ENCODE measurements at places on chromosomes 4 and X.

DNA sequence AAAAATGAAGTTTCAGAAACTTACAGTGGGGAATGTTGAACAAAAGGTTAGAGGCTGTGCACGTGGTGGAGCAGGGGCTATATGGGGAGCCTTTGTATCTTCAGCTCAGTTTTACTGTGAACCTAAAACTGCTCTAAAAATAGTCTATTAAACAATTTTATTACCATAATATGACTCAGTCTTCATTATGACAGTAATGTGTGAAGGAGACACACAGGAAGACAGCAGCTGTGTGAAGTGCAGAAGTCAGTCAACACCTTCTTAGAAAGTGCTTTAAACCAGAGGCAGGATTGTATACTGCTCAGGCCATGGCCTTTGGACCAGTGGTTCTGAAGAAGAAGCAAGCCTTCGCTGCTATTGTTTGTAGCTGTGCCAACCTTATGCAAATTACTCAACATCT lies 89.7 kb downstream of the ARHGAP10 start:
- DNase-seq: no peak

- DNase-seq: no peak
These were observed 98.2 kb upstream of the PGRMC2 start for GRCh38 chr4:128385683-128386304.

GRCh38 chr4:23979534-23979933 lies 89.7 kb upstream of the PPARGC1A start:
- DNase-seq: no peak

- DNase-seq: no peak
These were observed 67.1 kb upstream of the MYOZ2 start for GRCh38 chr4:119068529-119068962.

- no peak for DNase-seq
These were observed 46.6 kb downstream of the ADAMTS3 start for GRCh38 chr4:72522440-72522839.

DNA sequence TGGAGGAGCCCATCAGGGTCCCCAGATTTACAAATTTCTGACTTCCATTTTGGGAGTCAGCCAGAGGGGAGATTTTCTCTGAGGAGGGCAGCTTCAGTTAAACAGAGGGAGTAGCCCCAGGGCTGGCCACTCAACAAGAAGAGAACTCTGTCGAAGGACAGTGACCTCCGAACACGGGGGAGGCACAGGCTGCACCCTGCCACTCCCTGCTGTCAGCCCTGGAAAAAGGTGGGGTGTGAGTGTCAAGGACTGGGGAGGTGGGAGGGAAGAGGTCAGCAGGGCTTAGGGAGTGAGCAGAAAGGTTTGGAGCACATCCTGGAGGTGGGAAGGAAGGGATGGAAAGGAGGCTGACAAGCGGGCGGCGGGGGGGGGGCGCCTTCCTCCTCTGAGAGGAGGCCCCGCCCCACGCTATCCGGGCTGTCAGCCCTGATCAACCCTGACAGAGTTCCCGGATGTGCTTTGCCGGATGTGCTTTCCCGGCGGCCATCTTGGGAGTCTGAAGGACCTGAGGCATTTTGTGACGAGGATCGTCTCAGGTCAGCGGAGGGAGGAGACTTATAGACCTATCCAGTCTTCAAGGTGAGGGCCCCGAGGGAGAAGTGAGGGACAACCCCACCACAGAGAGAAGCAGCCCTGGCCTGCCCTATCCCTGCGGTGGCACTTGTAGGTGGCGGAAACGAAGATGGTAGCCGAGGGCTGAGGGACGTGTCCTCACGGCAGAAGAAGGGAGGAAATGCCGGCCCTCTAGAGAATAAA lies at the start of gene MAGEC1:
MAGEC1 (plus strand) TSS at position 495 of the 756 bp plus-strand sequence. CDS start 1,179 bp downstream, outside the sequence.
- no peak for DNase-seq

- DNase-seq: no peak
These were observed 25.6 kb downstream of the GAK start for GRCh38 chr4:906339-907102.

DNA sequence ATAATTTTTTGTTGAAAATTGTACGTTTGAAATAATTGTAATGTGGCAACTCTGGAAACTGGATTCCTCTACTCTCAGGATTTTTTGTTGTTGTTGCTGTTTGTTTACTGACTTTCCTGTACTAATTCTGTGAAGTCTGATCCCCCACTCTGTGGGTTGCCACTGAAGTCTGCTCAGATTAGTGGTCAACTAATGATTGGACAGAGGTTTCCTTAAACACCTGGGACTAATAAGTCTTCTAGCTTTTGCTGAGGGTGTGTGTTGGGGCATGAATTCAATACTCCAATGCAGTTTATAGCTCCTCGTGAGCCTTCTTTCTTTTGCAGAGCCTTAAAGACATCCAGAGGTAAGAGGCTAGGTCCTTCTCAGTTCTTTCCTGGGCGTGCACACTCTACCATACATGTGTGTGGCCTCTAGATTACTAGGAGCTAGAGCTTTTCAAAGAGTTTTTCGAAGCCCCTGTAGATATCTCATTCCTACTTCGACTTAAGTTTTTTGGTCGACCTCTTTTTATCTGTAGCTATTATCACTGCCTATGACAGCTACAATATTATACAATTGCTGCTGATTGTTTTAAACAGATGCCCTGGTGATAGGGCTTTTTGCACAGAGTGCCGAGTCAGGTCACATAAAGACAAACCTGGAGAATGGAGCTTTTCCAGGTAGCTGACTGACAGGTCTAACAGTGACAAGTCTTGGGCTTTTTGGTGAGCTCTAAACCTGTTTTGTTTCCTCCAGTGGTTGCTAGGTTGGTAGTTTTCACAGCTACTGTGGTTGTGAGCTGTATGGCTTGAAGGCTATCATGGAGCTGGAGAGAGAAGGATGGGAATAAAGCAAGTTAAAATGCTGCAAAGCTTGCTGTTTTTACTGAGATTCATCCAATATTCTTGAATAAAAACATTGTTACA lies 34.0 kb downstream of the BMP2K start:
- no peak for DNase-seq

GRCh38 chr4:19728773-19729172 lies 522.9 kb upstream of the SLIT2 start:
- DNase-seq: no peak

DNA sequence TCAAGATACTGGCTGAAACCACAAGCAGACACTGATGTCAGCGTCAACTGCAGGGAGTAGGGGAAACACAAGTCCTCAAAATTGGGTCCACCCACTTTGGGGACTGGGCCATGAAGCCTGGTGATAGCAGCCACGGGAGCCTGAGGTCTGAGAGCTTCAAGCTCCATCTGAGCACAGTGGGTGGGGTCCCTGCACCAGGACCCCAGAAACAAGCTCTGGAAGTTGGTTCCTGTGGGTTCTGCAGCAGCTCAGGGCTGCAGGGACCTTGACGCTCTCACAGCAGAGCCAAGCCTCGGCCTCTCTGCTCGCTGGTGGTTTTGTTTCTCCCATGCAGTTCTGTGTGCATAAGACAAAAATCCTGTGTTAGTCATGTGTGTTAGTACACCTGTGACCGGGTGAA lies 54.5 kb downstream of the CPLX1 start:
- no peak for DNase-seq

- no peak for DNase-seq
These were observed 31.4 kb downstream of the PARM1 start for GRCh38 chr4:74964311-74964710.

- no peak for DNase-seq
These were observed 134.3 kb downstream of the STK32B start for GRCh38 chr4:5185551-5185950.

DNA sequence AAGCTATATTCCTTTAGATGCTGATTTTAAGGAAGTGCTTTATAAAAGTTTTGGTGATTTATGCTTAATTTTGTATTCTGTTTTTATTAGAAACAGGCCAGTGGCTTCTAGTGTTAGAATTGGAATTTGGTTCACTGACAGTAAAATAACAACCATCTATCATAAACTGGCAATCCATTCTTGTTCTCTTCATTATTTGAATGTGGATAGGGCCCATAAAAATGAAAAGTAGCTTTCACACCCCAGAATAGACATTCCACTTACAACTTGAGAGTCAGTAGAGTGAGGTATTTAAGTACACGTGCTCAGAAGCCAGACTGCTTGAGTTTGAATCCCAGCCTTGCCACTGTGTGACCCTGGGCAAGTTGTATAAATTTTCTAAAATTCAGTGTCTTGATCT lies 232.4 kb upstream of the CTSO start:
- DNase-seq: no peak

- DNase-seq: no peak
These were observed 270.1 kb downstream of the QDPR start for GRCh38 chr4:17241835-17242234.

GRCh38 chrX:85111347-85111746 lies 107.7 kb downstream of the APOOL start:
- no peak for DNase-seq

- DNase-seq: no peak
These were observed 235.9 kb upstream of the DMD start for GRCh38 chrX:33447285-33447684.

- no peak for DNase-seq
These were observed 115.7 kb upstream of the LSM6 start for GRCh38 chr4:146059865-146060264.

- no peak for DNase-seq
These were observed 88.9 kb downstream of the GPR143 start for GRCh38 chrX:9676738-9677097.

DNA sequence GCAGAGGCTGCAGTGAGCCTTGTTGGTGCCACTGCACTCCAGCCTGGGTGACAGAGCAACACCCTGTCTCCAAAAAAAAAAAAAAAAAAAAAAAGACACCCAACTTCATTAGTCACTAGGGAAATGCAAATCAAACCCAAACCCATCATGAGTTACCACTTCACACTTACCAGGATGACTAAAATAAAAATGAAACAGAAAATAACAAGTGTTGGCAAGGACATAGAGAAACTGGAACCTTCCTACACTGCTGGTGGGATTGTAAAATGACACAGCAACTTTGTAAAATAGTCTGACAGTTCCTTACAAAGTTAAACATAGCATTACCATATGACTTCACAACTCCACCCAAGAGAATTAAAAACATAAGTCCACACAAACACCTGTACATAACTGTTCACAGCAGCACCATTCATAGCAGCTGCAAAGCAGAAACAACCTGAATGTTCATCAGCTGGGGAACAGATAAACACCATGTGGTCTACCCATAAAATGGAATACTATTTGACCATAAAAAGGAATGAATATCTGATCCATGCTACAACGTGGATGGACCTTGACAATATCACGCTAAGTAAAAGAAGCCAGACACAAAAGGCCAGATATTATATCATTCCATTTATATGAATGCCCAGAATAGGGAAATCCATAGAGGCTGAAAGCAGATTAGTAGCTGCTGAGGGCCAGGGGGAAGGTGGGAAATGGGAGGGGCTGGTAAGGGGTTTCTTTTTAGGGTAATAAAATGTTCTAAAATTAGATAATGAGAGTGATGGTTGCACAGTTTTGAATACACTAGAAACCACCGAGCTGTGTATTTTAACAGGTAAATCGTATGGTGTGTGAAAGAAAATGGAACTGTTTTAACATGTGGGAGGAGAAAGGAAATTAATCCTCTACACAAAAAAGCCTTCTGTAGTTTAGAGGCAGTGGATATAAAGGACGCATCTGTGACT lies 18.3 kb downstream of the CD99L2 start:
- DNase-seq: no peak

DNA sequence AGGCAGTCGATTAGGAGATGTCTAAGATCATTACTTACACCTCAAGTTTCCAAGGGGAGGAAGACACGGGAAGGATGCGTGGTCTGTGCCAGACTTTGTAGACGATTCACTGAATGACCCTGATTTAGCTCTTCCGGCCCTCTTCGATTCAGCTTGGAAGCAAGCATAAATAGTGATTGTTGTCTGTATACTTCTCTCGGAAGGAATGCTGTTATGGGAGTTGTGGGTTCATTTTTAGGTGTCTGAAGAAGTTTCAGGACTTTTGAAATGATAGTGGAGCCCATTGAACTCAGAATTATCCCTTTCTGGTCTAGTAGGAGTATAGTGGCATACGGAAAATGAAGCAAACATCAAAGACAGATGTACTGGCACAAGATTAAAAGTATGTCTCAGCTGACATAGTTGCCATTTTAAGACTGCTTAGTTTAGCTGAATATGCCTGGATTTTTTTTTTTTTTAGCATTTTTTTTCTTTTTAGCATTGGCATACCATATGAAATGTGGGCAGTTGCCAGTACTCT lies 1.0 kb upstream of the ANKRD17 start:
- DNase-seq: no peak

GRCh38 chrX:129318375-129318774 lies 204.9 kb downstream of the SMARCA1 start:
- DNase-seq: no peak

DNA sequence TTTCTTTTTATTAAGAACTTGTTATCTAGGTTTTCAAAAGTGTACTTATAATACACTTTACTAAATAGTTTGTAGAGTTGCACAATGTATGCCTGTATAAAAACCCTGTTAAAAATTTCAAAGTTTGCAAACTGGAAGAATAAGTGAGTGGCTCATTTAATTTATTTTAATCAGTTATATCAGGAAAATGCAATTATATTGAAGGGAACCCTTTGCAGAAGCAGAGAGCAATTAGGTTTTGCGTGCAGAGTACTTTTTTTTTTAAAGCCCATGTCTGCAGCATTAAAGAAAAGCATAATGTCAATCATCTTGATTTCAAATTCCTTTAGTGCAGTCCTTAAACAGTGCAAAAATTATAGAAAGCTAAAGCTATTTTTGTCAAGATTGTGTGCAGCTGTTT lies 271.3 kb upstream of the LDB2 start:
- no peak for DNase-seq

DNA sequence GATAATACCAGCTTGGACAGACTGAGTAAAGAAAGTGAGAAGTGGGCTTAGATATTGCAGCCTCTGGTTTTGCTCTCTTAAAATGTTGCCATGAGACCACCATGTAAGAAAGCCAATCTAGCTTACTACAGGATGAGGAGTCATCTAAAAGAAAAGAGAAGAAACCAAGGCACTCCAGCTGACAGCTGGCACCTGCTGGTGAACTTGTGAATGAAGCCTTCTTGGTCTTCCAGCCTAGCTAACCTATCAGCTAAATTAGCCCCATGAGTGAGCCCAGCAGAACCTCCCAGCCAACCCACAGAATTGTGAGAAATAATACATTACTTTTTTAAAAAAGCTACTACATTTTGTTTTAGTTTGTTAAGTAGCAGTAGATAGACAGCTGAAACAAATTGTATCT lies 154.5 kb upstream of the QRFPR start:
- no peak for DNase-seq

GRCh38 chr4:108118505-108118904 lies 50.2 kb downstream of the LEF1 start:
- no peak for DNase-seq

GRCh38 chrX:153639177-153640044 lies 7.6 kb upstream of the DUSP9 start:
- DNase-seq: no peak

GRCh38 chr4:174265916-174266315 lies 17.6 kb downstream of the FBXO8 start:
- no peak for DNase-seq

GRCh38 chr4:134518574-134519217 lies 317.1 kb upstream of the PABPC4L start:
- no peak for DNase-seq

DNA sequence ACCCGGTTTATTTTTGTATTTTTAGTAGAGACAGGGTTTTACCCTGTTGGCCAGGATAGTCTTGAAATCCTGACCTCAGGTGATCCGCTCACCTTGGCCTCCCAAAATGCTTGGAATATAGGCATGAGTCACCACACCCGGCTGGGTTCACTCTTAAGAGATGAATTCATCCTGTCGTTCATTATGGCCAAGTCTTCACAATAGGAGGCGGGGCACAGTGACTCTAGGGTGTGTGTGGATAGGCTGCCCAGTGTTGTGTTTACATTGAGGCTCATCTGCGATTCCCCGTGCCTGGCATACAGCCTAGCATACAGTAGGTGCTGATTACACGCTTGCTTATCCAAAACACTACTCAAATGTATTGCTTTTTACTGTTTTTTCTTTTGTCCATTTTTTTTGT lies 41.3 kb upstream of the IGFBP7 start:
- no peak for DNase-seq

GRCh38 chr4:3043282-3044020 lies 30.9 kb downstream of the HTT-AS start:
- DNase-seq: no peak
